ENCODE measurements at places on chromosomes 4 and X. TPM values are rescaled to one million over a fixed set of nuclear protein-coding genes. Genes with fewer than 3 reads are reported as not detected.

GATB gene
- total RNA-seq: 19.9 TPM

NALF2 gene
- 0.17 TPM for total RNA-seq

NR0B1 gene
- not detected for total RNA-seq

SLC16A2 gene
- total RNA-seq: 9.2 TPM

CPE gene
- 116 TPM for total RNA-seq

MGARP gene
- total RNA-seq: 2.0 TPM

PABPC1L2B gene
- not detected for total RNA-seq

LANCL3 gene
- 1.5 TPM for total RNA-seq

- DNase-seq: no peak
Observed at GRCh38 chr4:173697840-173698239, 167.8 kb upstream of the HAND2 start.

GRCh38 chrX:1932231-1932630 lies 317.4 kb downstream of the ASMT start:
- DNase-seq: no peak

GRCh38 chrX:119753639-119754257 lies 4.6 kb upstream of the SOWAHD start:
- no peak for DNase-seq

- DNase-seq: no peak
Observed at GRCh38 chrX:23066588-23067281, 67.0 kb downstream of the DDX53 start.

DNA sequence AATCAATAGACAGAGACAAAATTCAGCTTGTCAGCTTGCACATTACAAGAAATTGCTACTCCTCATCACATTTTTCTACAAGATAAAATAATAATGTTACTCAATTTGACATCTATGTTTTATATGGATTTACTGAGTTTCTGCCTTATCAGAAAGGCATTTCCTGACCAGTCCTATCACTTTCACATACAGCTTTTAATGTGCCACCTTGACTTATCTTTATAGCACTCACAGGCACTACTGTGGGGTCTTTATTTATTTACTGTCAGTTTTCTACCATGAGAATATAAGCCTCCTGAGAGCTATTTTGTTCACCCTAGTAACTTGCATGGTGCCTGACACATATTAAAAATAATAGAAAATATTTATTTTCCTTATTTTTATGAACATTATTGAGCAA lies 6.0 kb downstream of the NDST4 start:
- DNase-seq: no peak

DNA sequence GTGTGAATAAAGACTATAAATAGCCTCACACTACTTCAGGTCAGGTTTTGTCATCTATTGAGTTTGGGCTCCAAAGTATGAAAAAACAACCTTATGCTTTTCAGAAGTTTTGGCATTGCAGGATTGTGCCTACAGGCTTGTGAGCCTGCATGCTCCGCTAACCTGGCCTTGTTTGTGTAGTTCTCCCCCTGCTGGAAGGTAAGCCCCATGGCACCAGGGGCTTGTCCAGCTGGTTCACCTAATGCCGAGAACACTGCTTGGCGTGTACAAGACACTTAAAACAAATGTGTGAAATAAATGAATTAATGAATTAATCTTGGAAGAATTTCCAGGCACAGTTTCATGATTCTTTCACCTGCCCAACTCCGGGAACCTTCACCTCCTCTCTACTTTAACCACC lies 1.8 kb upstream of the HSD17B10 start:
- no peak for DNase-seq

DNA sequence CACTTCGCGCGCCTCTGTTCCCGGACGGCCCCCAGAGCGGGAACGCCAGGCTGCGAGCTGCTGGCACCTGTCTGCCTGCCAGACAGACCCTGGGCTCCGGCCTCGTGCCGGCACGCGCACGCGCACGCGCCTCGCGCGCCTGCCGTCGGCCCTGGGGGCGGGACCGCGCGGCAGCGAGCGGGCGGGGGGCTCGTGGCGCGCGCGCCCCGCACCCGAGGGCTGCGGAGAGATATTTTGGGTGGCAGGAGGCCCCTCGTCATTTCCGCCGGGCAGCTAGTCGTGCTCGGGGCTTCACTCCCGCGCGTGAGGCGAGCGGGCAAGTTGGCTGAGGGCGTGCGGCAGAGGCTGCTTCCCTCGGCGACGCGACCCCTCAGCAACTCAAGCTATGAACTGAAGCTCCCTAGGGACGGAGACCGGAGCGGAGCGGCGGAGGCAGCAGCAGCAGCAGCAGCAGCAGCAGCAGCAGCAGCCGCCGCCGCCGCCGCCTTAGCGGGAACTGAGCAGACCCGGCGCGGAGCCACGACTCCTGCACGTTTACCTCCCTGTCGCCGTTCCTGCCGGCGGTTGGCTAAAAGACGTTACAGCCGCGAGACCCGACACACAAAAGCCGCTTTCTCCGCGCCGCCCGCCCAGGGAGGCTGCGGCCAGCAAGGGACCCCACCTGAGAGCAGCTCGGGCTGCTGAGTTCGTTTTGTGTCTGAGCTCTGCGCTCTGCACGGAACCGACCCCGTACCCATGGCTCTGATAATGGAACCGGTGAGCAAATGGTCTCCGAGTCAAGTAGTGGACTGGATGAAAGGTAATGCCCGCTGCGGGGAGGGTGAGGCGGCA lies at the start of gene CNKSR2:
CNKSR2 (plus strand) TSS at position 256 of the 831 bp plus-strand sequence; CDS start at position 736, 480 bp downstream.
- no peak for DNase-seq

GRCh38 chr4:1321946-1322650 lies 24.9 kb upstream of the UVSSA start:
- DNase-seq: no peak

GRCh38 chr4:70023218-70023617 lies 5.0 kb upstream of the HTN3 start:
- DNase-seq: no peak

GRCh38 chr4:95549246-95550114 lies 707 bp upstream of the UNC5C start:
- no peak for DNase-seq

DNA sequence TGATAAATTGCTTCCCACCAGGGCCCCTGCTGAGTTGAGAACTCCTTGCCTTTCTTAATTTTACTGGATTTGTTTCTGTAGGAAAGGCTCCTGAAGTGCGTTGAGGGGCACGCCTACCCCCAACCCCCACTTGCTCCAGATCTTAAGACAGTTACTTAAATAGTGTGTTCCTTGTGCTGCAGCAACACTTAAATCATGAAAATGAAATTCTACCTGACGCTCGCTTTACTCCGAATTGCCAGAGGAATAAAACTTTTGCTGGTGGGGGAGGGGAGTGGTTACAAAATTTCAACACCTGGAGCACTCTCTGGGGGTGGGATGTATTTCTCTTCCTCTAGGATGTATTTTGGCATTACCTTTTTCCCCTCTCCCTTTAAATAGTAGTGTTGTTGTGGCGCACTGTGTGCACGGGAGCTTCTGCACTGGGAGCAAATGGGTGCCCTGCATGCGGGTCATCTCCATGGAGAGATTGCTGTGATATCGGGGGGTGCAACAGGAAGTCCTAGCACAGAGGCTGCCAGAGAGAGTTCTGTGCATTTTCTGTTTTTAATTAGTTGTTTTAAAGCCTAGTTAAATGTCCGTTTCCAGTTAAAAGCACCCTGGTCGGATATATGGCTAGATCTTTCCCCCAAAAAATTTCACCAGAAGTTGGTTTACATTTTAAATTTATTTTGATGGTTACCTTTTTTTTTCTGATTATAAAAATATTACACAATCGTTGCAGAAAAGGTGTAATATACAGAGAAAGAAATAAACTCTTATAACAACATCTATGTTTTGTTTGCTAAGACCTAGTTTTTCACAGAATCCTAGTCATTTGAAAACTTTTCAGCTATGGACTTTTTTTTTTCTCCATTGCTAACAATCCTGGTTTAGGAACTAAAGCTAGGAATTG lies 207.7 kb downstream of the SOWAHB start:
- no peak for DNase-seq

GRCh38 chr4:22215084-22215483 lies 266.5 kb upstream of the KCNIP4 start:
- no peak for DNase-seq

DNA sequence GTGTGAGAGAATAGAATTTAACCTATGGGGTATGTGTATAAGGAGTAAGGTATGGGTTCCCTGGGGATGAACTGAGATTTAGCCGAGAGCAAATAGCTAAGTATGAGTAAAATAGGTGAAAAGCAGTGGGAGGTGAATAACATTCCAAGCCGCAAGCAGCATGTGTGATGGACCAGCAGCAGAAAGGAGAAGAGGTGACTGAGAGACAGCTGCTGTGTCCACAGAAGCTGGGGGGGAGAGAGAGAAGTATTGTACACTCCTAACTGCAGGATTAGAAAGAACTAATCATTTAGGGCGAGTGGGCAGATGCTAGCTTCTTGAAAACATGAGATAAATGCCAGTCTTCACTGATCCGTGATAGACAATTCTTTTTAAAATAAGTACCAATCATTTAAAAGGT lies 296.0 kb downstream of the KLHL4 start:
- no peak for DNase-seq

GRCh38 chr4:75726577-75726976 lies 2.2 kb downstream of the USO1 start:
- peak; percentile 50 for DNase-seq

- no peak for DNase-seq
Observed at GRCh38 chrX:120668357-120668756, 38.5 kb upstream of the C1GALT1C1 start.

GRCh38 chrX:115588179-115588578 lies 27.2 kb downstream of the PLS3 start:
- DNase-seq: no peak

- no peak for DNase-seq
Observed at GRCh38 chrX:47798861-47799260, 37.8 kb upstream of the ZNF81 start.

- DNase-seq: no peak
Observed at GRCh38 chrX:110706446-110706845, 89.2 kb downstream of the CHRDL1 start.

Data from esophagus muscularis mucosa (tissue), 4 donors.